Right cardiac atrium (tissue), 5 donors: ENCODE measurements at places on chromosomes 11 and 22. TPM values are rescaled to one million over a fixed set of nuclear protein-coding genes. Genes with fewer than 3 reads are reported as not detected.
A peak's percentile ranks its signal among the peaks of the same experiment; 100 is the strongest.

- no peak for DNase-seq
Observed at GRCh38 chr22:17629641-17630040, 1.1 kb upstream of the ATP6V1E1 start.

- no peak for DNase-seq
Observed at GRCh38 chr11:36193290-36193619, 96.0 kb downstream of the COMMD9 start.

- no peak for DNase-seq
Observed at GRCh38 chr11:22583963-22584492, 41.6 kb downstream of the FANCF start.

GRCh38 chr11:27471589-27472397, 797 bp downstream of the LGR4 start:
- peak; percentile 77 for DNase-seq

DNA sequence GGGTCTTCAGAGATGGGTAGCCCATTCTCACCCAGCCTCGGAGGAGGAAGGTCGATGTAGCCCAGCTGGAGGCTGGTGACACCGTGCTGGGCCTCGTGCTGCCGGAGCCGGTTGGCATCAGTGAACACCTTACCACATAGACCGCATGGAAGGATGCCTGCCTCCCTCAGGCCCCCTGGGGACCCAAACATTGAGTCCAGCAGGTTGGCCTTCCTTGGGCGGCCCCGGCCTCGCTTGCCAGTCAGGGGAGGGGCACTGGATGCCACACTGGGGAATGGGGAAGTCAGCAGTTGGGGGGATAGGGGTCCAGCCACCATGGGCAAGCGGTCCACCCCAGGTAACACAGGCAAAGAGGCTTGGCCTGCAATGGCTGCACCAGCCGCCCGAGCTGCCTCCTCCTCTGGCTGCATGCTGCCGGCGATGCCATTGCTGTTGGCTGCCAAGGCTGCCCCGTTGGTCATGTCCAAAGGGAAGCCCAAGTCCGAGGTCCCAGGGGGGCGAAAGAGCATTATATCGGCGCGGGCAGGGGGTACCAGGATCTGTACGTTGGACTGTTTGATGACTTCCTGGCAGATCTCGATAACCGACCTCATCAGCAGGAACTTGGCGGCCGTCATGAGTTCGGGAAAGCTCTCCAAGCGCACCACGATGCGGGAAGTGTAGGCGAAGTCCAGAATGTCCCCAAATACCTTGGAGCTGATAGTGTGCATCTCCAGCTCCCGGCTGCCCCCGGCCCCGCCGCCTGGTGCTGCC, 1.4 kb downstream of the PATZ1 start:
- peak; percentile 80 for DNase-seq

DNA sequence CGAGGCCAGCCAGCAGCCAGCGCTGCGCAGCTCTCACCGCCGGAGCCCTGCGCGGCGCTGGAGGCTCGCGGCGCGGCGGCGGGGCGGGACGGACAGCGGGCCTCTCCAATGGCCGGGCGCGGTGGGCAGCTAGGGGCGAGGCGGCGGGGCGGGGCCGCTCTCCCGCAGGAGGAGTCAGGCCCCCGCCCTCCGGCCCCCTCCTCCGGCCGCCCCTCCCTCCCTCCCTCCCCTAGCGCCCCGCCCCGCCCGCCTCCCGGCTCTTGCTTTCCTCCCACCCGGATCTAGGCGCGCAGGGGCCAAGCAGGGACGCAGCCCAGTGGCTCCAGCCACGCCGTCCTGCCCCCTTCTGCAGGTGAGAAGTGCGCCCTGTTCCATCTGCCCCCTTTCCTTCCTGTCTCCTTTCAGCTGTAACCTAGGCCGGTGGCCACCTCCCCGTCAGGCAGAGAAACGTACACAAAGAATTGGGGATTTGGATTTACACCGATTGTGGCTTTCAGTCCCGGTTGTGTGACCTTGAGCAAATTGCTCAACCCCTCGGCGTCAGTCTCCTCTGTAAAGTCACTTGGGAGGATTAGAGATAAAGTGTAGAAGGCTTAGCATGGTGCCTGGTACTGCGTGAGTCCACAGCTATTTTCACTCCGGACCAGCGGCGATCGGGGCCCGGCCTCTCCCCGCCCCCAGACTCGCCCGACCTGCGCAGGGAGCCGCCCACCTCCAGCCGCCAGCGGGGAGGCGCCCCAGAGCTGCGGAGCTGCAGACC, at the start of gene FZD4:
Gene FZD4, minus strand, starts transcription at position 35 of the 760 bp plus-strand sequence. CDS start 310 bp downstream, outside the sequence.
- DNase-seq, result peak; percentile 94

- DNase-seq, result no peak
Observed at GRCh38 chr11:134030853-134031252, 38.0 kb upstream of the JAM3 start.

DNA sequence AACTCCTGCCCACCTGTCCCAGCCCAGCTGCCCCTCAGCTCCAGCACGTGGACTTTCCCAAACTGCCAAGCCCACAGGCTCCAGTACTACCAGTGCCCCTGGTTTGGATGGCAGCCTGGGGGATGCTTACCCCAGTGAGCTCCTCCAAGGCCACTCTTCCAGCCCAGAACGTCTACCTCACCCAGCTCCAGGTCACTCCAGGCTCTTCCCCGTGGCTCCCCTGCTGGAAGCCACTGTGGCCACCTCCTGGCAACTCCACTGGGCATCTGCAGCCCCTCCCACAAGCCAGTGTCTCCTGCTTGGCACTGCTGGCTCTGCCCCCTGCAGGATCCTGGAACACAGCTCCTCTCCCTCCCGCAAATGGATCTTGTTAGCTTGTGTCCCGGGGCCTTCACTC, 29.3 kb downstream of the LMO1 start:
- DNase-seq, result no peak

DNA sequence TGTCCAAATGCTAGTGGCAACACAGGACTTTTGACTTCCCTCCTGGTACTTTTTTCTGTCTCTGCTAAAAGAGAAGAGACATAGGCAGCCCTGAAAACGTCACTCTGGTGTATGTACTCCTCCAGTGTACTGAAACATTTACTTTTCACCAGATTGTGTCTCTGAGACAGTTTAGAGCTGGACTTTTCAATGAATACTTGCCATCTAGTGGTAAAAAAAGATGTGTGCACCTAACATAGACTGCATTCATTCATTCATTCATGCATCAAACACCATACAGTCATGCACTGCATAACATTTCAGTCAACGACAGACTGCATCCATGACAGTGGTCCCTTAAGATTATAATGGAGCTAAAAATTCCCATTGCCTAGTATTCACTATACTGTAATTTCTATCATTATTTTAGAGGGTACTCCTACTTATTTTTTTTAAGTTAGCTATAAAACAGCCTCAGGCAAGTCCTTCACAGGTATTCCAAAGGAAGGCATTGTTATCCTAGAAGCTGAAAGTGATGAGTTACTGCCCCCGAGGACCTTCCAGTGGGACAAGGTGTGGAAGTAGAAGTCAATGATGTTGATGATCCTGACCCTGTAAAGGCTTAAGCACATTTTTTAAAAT, 186.2 kb downstream of the SPON1 start:
- DNase-seq, result no peak

DNA sequence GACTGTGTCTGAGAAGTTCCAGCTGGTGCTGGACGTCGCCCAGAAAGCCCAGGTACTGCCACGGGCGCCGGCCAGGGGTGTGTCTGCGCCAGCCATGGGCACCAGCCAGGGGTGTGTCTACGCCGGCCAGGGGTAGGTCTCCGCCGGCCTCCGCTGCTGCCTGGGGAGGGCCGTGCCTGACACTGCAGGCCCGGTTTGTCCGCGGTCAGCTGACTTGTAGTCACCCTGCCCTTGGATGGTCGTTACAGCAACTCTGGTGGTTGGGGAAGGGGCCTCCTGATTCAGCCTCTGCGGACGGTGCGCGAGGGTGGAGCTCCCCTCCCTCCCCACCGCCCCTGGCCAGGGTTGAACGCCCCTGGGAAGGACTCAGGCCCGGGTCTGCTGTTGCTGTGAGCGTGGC, 47.9 kb downstream of the GRAMD4 start:
- DNase-seq, result peak; percentile 39

- no peak for DNase-seq
Observed at GRCh38 chr11:41458641-41459040, 811 bp downstream of the LRRC4C start.

GRCh38 chr22:29607426-29607825, 4.0 kb downstream of the NF2 start:
- DNase-seq, result no peak

DNA sequence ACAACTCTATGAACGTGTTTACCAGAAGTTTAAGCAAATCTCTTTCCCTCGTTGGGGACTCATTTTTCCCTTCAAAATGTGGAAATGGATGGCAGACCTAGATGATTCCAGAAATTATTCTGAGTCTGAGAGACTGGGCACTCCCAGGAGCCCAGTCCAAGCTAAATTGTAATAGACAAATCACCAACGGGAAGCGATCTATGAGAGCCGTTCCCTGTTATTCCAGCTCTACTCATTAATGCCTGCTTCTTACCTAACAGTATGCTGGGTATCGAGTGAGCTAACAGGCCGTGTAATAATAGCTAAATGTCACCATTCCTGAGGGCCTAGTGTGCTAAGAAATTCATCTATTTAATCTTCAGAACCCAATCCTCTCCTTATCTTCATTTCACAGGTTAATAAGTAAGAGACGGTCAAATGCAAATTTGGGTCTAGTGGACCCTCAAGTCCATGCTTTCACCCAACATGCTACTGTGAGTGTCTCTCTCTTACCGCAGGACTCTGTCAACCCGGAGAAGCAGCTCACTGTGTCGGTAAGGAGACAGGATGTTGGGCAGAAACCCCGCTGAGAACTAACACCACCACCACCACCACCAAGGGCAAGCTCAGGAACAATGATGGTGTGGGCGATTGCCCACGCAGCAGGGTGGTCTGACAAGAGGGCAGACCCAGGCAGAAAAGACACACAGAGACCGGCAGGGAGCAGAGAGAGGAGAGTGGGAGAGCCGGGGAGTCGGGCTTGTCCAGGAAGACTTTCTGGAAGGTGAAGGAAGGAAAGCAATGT, 57.1 kb upstream of the TIMP3 start:
- DNase-seq, result no peak

GRCh38 chr11:80451105-80451504, 1010.3 kb upstream of the TENM4 start:
- no peak for DNase-seq

GRCh38 chr11:102470251-102470650, 17.7 kb upstream of the TMEM123 start:
- no peak for DNase-seq

DNA sequence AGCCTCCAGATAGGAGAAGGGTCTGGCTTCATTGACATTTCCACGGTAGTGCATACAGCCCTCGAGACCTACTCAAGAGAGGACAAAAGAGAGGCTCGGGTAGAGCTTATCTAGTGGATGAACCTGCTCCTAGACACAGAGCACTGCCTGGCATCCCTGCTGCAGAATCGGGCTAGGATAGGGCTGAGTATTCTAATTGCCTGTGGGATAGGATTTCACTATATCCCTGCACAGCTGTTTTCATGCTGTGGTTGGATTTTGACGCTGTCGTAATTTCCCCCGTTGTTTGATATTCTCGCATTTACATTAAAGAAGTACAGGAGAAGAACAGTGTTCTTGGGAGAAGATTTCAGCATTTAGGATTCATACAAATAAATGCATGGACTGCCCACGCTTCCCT, 107.8 kb downstream of the KIRREL3 start:
- no peak for DNase-seq

GRCh38 chr22:35140879-35141745, 75.2 kb downstream of the ISX start:
- DNase-seq, result no peak

DNA sequence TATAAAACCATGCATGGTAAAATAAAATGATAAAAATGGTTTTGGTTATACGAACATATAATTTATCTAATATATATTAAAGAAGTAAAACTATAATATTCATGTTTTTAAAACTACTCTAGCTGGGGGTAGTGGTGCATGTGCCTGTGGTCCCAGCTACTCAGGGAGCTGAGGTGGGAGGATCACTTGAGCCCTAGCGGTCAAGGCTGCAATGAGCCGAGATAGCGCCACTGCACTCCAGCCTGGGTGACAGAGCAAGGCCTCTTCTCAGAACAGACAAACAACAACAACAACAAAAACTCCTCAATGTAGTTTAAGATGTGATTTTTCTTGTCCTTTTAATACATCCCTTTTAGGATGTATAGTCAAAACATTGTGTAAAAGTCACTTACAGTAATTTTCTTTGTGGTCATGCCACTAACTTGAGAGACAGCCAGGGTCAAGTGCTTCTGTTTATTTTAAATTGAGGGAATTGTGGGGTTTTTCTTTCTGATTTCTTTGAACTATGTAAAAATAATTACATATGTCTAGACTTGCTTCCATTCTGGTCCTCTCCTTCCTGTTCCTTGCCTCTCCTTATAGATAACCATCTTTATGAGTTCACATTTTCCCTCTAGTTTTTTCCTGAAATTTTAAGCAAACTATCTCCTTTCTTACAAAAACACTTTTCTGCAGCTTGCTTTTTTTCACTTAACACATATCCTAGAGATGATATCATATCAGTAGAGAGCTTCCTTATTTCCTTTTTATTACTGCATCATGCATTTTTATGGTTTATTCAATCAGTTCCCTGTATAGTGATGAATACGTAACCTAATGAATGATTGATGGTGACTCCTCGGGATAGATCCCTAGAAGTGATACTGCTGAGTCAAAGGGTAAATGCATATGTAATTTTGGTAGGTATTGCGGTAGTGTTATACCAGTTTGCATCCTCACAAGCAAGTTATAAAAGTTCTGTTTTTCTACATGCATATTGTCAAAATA, 9.1 kb downstream of the OR2AT4 start:
- DNase-seq, result no peak

- DNase-seq, result no peak
Observed at GRCh38 chr11:1208144-1208393, 14.8 kb upstream of the MUC5B start.

- peak; percentile 33 for DNase-seq
Observed at GRCh38 chr22:49900441-49901230, 17.6 kb downstream of the ALG12 start.

GRCh38 chr22:28477556-28477955, 202.1 kb downstream of the TTC28 start:
- no peak for DNase-seq

DNA sequence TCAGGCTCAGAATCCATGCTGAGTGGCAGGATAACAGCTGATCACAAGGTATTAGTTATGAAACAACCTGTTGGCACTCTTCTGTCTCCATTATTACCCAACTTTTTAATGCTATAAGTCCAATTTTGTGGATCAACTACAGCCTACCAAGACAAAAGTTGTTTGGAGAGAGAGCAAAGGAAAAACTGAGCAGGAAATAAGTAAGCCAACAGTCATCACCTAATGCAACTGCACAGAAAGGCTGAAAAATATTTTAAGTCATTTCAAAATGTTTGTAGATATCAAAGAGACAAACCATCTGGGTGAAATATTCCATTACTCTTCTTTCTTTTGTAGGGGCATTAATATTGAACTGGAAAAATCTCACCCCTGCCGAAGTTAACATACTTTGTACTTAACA, 41.6 kb downstream of the FDX1 start:
- DNase-seq, result no peak

SELENOM gene
- 219 TPM for polyA plus RNA-seq

MFNG gene
- 9.6 TPM for polyA plus RNA-seq

OR5P2 gene
- not detected for polyA plus RNA-seq

ATG2A gene
- 13.6 TPM for polyA plus RNA-seq

TMPRSS4 gene
- not detected for polyA plus RNA-seq

OR10A4 gene
- not detected for polyA plus RNA-seq

HIC2 gene
- 1.7 TPM for polyA plus RNA-seq

BACE1-AS gene
- polyA plus RNA-seq, result 6.6 TPM

TCP11L1 gene
- polyA plus RNA-seq, result 4.3 TPM

CHST1 gene
- 2.7 TPM for polyA plus RNA-seq

OR2AG1 gene
- not detected for polyA plus RNA-seq

MEI1 gene
- polyA plus RNA-seq, result 0.34 TPM
